ENCODE measurements at places on chromosomes 13 and 19.

DNA sequence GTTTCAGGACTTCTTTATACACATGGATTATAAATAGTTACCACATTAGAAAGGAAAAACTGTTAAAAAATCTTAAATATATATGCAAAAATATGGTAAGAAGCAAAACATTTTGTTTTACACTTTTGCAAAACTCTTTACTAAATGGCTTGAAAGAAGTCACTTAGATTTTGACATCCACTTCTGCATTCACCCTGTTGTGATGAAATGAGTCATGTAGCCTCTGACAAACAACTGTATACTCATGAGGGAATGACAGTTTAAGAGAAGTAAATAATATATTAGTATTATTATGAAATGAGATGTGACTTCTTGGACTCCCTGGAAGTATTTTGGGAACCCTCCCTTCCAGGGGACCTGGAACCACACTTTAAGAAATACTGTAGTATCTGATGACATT lies 275.6 kb downstream of the DACH1 start:
- H3K4me1 ChIP-seq = peaks cover 18% of the 10 kb centered on the region
- no peak for DNase-seq
- H3K27me3 ChIP-seq = no peaks in the 10 kb centered on the region
- no peak overlapping the region for H3K4me3 ChIP-seq
- H3K36me3 ChIP-seq = no peaks in the 10 kb centered on the region

GRCh38 chr13:39379667-39380655 lies 223.0 kb downstream of the LHFPL6 start:
- H3K36me3 ChIP-seq = peaks cover 5% of the 10 kb centered on the region
- peaks cover 21% of the 10 kb centered on the region for H3K4me1 ChIP-seq
- H3K4me3 ChIP-seq = no peak overlapping the region
- H3K27me3 ChIP-seq = no peaks in the 10 kb centered on the region
- H3K27ac ChIP-seq = no peak overlapping the region

DNA sequence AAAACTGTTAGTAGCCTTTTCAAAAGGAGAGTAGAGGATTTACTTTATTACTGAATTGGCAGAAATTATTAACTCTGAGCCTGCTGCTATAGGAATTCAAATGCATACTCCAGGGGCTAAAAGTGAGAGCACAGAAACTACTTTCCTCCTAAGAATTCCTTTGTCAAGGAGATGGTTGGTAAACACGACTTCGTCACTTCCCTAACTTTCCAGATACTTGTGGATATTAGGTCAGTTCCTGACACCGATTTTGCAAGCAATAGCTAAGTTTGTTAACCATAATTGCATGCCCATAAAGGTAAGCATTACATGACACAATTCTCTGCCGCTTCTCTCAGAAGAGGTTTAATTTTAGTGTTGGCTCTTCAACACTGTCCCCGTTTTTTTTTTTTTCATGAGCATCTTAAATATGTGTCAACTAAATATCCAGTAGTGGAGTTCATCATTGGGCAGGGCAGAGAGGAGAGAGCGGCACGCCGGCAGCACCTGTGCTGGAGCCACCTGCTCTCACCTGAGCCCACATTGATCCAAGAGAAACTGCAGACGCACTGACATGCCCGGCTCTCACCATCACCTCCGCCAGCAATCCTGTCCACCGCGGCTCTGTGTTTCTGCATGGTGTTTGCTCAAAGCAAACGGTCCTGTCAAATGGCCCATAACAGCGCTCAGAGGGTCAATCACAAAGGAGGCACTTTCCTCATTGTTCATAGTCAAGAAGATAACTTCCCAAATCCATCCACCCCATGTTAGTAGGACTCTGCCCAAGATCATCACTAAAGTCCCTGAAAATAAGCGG lies 2.6 kb downstream of the MED26 start:
- H3K4me3 ChIP-seq = peak overlapping the region; percentile 94
- H3K4me1 ChIP-seq = peaks cover 27% of the 10 kb centered on the region
- no peaks in the 10 kb centered on the region for H3K36me3 ChIP-seq
- no peak overlapping the region for H3K27ac ChIP-seq

DNA sequence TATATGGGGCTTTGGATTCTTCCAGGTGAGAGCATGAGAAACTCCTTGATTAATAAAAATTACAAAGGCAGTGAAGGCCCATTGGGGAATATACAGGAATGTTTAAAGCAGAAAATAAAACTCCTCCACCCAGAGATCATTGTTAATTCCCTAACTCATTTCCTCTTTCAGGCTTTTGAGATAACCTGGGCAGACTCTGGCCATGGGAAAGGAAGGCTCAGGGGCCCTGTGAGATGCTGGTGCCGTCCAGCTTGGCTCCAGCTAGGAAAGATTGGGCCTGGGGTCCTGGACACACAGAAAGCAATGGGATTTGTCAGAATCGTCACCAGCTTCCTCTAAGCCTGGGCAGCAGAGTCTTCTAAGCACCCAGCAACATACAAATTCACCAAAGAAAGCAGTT lies 36.8 kb upstream of the SPATA13 start:
- peak overlapping the region; percentile 54 for H3K4me3 ChIP-seq
- no peaks in the 10 kb centered on the region for H3K36me3 ChIP-seq
- DNase-seq = no peak
- peaks cover 80% of the 10 kb centered on the region for H3K4me1 ChIP-seq

DNA sequence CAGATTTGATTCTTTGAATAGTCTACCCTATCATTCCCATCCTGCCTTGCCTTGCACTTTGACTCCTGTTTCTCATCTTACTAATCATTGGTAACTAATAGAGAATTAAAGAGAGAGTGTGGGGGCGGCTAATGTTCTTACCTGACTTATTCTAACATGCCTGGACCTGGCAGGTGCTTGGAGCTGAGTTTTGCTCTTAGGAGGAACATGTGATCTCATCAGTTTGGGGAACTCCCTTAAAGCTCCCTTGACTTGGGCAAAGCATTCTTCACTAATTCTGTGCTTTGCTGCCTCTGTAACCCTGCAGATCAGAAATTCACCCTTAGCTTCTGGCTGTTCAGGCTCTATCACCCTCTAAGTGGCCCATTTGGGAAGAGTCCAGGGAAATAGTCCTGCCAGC lies 861.1 kb downstream of the GPC5 start:
- H3K36me3 ChIP-seq = no peaks in the 10 kb centered on the region
- DNase-seq = no peak
- no peaks in the 10 kb centered on the region for H3K4me1 ChIP-seq
- H3K27ac ChIP-seq = no peak overlapping the region
- H3K27me3 ChIP-seq = no peaks in the 10 kb centered on the region

DNA sequence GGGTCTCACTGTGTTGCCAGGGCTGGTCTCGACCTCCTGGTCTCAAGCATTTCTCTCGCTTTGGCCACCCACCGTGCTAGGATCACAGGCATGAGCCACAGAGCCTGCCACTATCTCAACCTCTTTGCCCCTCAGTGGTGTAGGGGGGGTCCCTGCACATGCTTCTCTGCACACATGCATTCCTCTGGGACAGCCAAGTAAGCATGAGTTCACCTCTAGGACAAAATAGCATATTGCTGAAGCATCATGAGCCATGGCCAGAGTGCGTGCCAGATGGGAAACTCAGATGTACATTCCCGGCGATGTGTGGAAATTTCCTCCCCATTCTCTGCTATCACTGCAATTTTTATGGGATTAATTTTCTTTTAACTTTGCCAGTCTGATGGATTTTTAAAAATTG lies 23.1 kb downstream of the CHAF1A start:
- no peaks in the 10 kb centered on the region for H3K27me3 ChIP-seq
- H3K4me1 ChIP-seq = no peaks in the 10 kb centered on the region
- no peak overlapping the region for H3K27ac ChIP-seq
- no peak overlapping the region for H3K4me3 ChIP-seq
- no peak for DNase-seq

- H3K4me3 ChIP-seq = no peak overlapping the region
- DNase-seq = no peak
- H3K27ac ChIP-seq = no peak overlapping the region
- peaks cover 5% of the 10 kb centered on the region for H3K4me1 ChIP-seq
- no peaks in the 10 kb centered on the region for H3K36me3 ChIP-seq
These were observed 136.5 kb downstream of the RAP2A start for GRCh38 chr13:97570442-97570841.

DNA sequence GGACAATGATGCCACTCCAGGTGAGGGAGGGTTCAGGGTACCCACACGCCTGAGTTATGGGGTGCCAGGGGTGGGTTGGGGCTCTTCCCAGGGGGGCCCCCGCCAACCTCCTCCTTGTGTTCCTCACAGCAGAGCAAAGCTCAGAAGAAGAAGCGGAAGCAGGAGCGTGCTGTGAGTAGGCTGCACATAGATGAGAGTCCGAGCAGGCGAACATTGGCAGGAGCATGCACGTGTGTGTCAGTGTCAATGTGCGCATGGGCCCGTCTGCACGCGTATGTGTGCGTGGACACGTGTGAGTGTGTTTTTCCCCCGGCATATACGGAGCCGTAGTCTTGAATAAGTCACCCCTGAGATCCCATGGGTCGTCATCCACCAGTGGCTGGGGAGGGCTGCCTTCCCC lies 12.4 kb upstream of the USE1 start:
- no peak overlapping the region for H3K27ac ChIP-seq
- peak overlapping the region; percentile 31 for H3K4me3 ChIP-seq
- H3K27me3 ChIP-seq = no peaks in the 10 kb centered on the region
- peaks cover 33% of the 10 kb centered on the region for H3K36me3 ChIP-seq
- no peaks in the 10 kb centered on the region for H3K4me1 ChIP-seq

DNA sequence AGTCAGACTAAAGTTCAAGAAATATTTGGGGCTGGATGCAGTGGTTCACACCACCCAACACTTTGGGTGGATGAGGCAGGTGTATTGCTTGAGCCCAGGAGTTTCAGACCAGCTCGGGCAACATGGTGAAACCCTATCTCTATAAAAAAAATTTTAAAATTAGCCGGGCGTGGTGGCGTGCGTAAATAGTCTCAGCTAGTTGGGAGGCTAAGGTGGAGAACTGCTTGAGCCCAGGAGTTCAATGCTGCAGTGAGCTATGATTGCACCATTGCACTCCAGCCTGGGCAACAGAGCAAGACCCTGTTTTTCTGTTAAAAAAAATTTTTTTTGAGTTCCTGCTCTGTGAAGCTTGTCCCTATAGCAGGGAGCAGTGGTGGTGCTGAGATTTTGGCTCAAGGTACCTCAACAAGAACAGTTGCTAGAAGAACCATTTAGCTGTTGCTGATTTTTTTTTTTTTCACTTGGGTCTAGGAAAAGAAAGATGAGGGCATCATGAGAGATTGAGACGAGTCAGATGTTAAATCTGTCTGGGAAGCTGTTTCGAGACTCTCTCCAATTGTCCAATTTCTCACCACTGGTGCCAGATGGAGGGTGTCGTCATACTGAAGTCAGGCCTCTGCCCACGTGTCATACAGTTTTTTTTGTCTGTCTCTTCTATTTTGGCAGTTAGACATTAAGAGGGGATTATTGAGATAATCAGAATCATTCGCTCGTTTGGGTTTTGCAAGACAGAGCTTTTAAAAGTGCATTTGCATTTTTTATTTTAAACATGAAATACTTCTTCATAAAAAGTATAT lies 3.7 kb downstream of the SLC25A42 start:
- H3K27me3 ChIP-seq = peaks cover 22% of the 10 kb centered on the region
- H3K27ac ChIP-seq = peak overlapping the region; percentile 62
- no peaks in the 10 kb centered on the region for H3K36me3 ChIP-seq
- peaks cover 27% of the 10 kb centered on the region for H3K4me1 ChIP-seq
- no peak for DNase-seq
- peak overlapping the region; percentile 66 for H3K4me3 ChIP-seq

- DNase-seq = no peak
- H3K27ac ChIP-seq = no peak overlapping the region
- H3K4me1 ChIP-seq = peaks cover 24% of the 10 kb centered on the region
- H3K4me3 ChIP-seq = no peak overlapping the region
These were observed 829 bp upstream of the ATCAY start for GRCh38 chr19:3879656-3880055.

- no peak overlapping the region for H3K4me3 ChIP-seq
- no peak overlapping the region for H3K27ac ChIP-seq
- H3K36me3 ChIP-seq = no peaks in the 10 kb centered on the region
- H3K4me1 ChIP-seq = peaks cover 17% of the 10 kb centered on the region
- H3K27me3 ChIP-seq = peaks cover 12% of the 10 kb centered on the region
These were observed 15.4 kb downstream of the CEBPA start for GRCh38 chr19:33286899-33287298.

- no peak for DNase-seq
- H3K36me3 ChIP-seq = peaks cover 8% of the 10 kb centered on the region
- no peak overlapping the region for H3K27ac ChIP-seq
- H3K4me1 ChIP-seq = no peaks in the 10 kb centered on the region
These were observed 72.7 kb downstream of the KATNAL1 start for GRCh38 chr13:30234619-30235162.

DNA sequence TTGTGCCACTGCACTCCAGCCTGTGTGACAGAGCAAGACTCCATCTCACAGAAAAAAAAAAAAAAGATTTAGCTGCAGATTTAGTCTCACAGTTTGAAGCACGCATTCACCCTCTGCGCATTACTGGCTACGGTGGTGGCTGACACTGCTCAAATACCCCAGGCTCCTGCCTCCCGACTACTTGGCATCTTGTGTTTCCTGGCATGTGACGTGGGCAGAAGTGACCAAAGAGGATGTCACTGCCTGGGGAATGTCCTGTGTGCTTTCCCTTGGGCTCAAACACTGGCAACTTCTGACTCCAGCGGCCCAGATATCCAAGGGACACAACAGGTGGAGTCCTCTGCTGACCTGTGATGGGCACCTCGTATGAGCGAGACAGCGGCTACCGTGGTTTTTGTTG lies 24.7 kb upstream of the EIF3G start:
- H3K27me3 ChIP-seq = no peaks in the 10 kb centered on the region
- no peak overlapping the region for H3K27ac ChIP-seq
- no peak overlapping the region for H3K4me3 ChIP-seq
- H3K4me1 ChIP-seq = no peaks in the 10 kb centered on the region
- H3K36me3 ChIP-seq = peaks cover 9% of the 10 kb centered on the region
- no peak for DNase-seq

GRCh38 chr13:107170270-107170931 lies 602.5 kb upstream of the ARGLU1 start:
- no peaks in the 10 kb centered on the region for H3K36me3 ChIP-seq
- DNase-seq = no peak
- no peak overlapping the region for H3K27ac ChIP-seq
- no peaks in the 10 kb centered on the region for H3K4me1 ChIP-seq
- H3K4me3 ChIP-seq = no peak overlapping the region
- H3K27me3 ChIP-seq = no peaks in the 10 kb centered on the region

GRCh38 chr19:33473653-33474305 lies 47.8 kb downstream of the PEPD start:
- peaks cover 21% of the 10 kb centered on the region for H3K36me3 ChIP-seq
- no peaks in the 10 kb centered on the region for H3K27me3 ChIP-seq
- no peak overlapping the region for H3K4me3 ChIP-seq
- DNase-seq = no peak
- H3K27ac ChIP-seq = peak overlapping the region; percentile 50

- no peaks in the 10 kb centered on the region for H3K36me3 ChIP-seq
- peaks cover 28% of the 10 kb centered on the region for H3K27me3 ChIP-seq
- DNase-seq = no peak
- H3K4me1 ChIP-seq = no peaks in the 10 kb centered on the region
These were observed 24.1 kb upstream of the URI1 start for GRCh38 chr19:29917911-29918310.

GRCh38 chr13:51235756-51236490 lies 13.7 kb downstream of the FAM124A start:
- DNase-seq = no peak
- no peak overlapping the region for H3K4me3 ChIP-seq
- no peaks in the 10 kb centered on the region for H3K4me1 ChIP-seq
- peaks cover 1% of the 10 kb centered on the region for H3K36me3 ChIP-seq
- no peaks in the 10 kb centered on the region for H3K27me3 ChIP-seq
- no peak overlapping the region for H3K27ac ChIP-seq
